ENCODE measurements at places on chromosomes 2 and 18.

DNA sequence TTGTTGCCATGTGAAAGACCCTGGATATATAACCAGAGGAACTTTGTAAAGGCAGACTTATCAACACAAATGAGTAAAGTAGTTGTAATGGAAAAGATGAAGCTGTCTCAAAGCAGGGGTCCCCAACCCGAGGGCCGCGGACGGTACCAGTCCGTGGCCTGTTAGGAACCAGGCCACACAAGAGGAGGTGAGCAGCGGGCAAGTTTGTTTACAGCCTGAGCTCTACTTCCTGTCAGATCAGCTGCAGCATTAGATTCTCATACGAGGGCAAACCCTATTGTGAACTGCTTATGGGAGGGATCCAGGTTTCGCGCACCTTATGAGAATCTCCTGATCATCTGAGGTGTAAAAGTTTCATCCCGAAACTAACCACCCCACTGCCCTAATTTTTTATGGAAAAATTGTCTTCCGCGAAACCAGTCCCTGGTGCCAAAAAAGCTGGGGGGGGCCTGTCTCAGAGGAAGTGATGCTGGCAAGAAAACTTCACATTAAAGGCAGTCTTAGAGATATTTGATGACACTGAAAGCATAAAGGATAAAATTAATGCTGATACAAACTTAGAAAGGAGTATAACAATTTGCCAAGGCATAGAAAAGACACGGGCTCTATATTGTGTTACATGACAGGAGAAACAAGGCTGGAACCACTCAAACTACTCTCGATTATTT is 57.5 kb upstream of the MSTN start:
- no peak for DNase-seq

- no peak for DNase-seq
Measured at GRCh38 chr18:79600596-79600995, 79.0 kb upstream of the CTDP1 start.

DNA sequence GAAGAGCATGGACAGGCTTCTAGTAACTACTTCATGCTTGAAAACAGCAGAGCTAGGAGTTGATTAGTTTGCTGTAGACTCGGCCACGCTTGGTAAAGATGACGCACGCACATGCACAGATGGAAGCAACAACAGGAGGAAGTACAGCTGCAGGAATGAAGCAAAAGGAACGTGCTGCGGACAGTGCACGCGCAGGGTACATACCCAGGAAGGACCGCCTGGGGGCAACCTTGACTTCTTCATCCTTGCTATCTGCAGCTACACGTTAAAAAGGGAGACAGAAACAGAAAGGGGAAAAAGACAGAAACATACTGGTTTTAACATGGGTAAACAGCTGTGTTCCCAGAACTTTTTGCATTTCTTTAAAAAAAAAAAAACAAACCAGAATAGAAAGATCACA is 17.7 kb downstream of the SLC66A2 start:
- DNase-seq = no peak

- DNase-seq = no peak
Measured at GRCh38 chr18:35060122-35060815, 19.1 kb downstream of the MAPRE2 start.

- no peak for DNase-seq
Measured at GRCh38 chr18:48548011-48548771, 9.4 kb downstream of the CTIF start.

DNA sequence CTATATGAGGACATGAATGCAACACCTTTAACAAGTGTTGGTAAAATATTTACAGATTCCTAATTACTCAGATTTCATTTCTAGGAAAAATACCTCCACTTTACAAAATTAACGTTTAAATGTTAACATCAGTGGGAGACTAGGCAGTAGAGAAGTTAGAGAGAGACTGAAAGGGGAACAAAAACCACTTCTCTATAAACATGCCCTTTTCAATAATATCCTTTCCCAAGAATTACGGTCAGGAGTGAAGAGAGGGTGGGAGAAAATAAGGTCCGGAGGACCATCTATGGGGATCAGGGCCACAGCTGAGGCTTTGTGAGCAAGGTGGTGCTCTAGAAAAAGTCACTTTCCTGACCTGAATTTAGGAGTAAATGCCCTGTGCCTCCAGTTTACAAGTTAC is 65.3 kb upstream of the WIPF1 start:
- DNase-seq = no peak

DNA sequence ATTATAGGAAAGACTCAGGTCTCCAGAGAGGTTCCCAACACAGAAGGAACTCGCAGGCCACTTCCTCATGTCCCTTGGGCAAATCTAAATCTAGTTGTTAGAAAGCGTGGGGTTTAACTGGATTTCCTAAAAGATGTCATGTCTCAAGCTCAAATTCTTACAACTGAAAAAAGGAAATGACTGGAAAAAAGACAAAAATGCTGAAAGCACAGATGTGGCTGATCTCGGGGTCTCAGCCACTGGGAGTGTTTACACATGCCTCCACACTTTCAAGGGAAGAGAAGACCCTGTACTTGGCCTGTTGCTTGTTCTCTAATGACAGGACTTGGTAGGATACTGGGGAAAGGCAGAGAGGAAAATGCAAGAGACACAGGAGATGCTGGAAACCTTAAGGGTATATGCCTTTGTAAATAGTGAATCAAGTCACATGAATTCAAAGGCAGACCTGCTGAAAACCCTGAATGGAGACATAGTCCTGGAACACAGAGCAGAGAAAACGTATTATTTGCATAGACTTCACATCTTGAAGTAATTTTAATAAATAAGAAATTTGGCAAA is 160.9 kb upstream of the MEIS1 start:
- no peak for DNase-seq

GRCh38 chr2:44367591-44367990 is 5.8 kb downstream of the CAMKMT start:
- no peak for DNase-seq

GRCh38 chr18:49948975-49949374 is 135.6 kb upstream of the ACAA2 start:
- no peak for DNase-seq

GRCh38 chr18:36558234-36558633 is 260.7 kb downstream of the FHOD3 start:
- no peak for DNase-seq

GRCh38 chr2:178473931-178474330 is 4.5 kb downstream of the FKBP7 start:
- DNase-seq = no peak

- no peak for DNase-seq
Measured at GRCh38 chr2:41170589-41170988, 718.7 kb upstream of the SLC8A1 start.

DNA sequence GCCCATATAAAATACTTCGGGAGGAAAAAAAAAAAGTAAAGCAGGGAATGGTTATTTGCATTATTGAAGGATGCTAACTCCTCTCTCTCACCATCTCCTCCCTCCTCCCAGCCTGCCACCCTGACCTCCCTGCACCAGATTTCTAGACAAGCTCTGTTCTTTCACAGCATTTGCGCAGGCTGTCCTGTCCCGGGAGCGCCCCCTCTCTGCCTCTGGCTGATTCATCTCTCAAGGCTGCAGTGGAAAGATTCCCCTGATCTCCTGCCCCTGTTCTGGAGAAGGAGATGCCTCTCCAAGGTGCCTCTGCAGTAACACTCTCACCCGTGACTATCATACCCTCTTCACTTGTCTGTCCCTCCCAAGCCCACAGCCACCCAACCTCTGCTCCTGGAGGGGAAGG is 38.5 kb downstream of the COL4A4 start:
- DNase-seq = no peak

DNA sequence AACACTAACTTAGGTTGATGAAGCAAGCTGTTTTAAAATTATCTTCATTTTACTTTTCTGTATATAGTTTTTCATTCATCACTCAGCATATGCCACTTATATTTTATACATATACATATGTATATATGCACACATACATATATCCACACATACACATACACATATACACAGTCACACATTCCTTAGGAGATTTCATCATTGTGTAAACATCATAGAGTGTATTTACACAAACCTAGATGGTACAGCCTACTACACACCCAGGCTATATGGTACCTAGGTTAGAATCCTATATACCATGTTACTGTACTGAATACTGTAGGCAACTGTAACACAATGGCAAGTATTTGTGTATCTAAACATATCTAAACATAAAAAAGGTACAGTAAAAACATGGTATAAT is 295.5 kb upstream of the LYPD1 start:
- no peak for DNase-seq

- DNase-seq = no peak
Measured at GRCh38 chr2:18611184-18611583, 21.8 kb upstream of the NT5C1B start.

DNA sequence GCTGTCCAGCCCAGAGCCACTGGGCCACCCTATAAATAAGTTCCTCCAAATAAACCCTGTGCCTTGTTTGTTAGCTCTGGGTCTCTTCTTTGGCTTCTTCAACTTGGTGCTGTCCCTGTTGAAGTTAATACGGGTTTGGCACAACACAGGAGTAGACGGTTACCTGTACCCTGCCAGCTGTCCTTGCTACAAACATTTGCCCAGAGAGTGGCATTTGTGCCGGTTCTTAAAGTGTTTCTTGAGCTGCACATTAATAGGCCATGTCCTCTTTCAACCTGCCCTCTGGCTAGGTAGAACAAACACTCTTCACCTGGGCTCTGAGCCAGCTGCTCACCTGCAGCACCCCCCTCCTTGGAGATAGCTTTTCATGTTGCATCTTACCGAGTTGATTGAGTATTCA is 139.2 kb downstream of the NEDD4L start:
- DNase-seq = no peak

- DNase-seq = no peak
Measured at GRCh38 chr2:233386382-233387041, 32.2 kb downstream of the DGKD start.

DNA sequence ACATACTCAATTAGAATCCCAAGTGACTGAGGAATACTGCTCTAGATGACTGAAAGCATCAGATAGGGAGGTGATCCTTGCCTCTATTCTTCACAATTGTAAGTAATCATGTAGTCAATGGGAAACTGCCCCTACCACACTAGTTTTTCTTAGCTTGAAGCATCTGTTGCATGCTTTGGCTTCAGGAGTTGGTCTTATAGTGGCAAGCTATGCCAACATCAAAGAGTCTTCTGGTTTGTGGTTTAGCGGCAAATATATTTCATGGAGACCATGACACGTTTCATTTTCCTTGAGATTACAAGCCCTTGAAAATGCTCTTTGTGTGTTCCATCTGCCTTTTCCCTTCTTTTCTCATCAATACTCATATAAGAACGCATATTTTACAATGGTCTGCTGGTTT is 12.9 kb downstream of the DCC start:
- DNase-seq = no peak

DNA sequence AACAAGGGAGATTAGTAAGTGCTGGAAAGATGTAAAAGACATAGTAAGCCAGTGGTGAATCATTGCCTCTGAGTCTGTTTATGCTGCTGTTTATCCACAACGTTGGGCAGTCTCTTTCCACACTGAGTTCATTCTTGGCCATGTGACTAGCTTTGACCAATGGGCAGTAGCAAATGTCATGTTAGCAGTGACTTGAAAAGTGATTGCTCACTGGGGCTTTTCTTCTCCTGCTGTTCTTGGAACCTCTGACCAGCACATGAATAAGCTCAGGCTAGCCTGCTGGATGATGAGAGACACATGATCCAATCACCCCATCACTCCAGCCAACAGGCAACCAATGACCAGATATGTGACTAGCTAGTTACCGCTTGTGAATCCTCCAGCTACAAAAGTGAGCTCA is 360.4 kb downstream of the SLC4A3 start:
- no peak for DNase-seq

- no peak for DNase-seq
Measured at GRCh38 chr18:46283895-46284295, 179.7 kb downstream of the HAUS1 start.

DNA sequence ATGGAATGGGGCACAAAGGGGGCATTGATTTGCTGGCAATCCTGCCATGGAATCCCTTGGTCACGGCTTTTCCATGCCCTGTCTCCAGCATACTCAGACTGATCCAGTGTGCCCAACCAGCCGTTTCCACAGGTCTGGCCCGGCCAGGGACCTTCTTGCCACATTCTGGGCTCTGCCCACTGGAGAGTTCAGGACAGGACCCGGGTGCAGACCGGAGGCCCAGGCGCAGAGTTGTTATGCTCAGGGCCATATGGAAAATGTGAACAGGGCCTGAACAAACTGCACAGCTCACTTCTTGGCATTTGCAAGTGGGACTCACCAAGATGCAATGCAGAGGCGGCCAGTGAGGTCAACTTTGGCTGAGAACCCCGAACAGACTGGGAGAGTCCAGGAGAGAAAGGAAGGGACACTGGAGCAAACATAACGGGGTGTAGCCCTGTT is 15.6 kb upstream of the ASAP2 start:
- no peak for DNase-seq

DNA sequence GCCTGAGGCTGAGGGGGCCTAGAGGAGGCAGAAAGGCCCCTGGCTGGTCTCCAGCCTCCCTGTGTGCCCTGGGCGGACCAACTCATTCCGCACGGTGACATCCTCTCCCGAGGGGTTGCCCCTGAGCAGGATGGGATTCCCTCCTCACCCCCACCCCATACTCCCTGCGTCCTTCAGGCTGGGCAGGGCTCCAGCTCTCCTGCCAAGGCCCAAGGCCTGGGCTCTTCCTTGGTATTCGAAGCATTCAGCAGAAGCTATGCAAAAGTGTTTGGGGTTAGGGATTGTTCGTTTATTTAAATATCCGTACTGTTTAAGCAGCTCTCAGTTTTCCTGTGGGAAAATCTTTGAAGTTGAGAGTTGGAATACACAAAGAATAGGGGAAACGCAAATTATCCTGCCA is 113.1 kb upstream of the RAB12 start:
- no peak for DNase-seq

GRCh38 chr18:58276789-58277739 is 233.0 kb downstream of the NEDD4L start:
- DNase-seq = no peak

DNA sequence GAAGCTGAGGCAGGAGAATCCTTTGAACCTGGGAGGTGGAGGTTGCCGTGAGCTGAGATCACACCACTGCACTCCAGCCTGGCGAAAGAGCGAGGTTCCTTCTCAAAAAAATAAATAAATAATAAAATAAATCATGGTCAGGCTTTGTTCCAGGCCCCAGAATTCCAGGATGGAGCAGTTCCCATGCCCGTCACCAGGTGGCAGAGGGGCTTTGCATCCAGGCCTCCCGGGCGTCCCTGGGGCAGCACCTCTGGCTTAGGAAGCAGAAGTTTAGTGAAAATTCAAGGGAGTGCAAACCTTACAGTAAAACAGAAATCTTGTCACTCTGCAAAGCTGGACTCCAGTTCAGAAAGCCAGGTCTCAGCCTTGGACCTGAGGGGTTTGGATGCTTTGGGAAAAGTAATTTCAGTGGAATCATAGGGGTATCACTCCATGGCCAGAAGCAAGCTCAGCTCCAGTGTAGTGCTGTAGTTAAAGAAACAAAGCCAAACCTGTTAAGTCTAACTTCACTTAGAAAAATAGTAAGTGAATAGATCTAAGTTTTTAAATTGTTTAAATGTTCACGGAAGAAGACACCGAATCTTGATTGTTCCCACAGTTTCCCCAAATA is 512.7 kb downstream of the CMPK2 start:
- no peak for DNase-seq

- DNase-seq = no peak
Measured at GRCh38 chr2:100470898-100471514, 724 bp downstream of the NMS start.

All from bone marrow (tissue), 2 donors.